ENCODE measurements at places on chromosomes 16 and 17. TPM values are rescaled to one million over a fixed set of nuclear protein-coding genes. Genes with fewer than 3 reads are reported as not detected.

GRCh38 chr16:86667035-86667434 is 88.7 kb downstream of the FOXL1 start:
- no peak for DNase-seq

DNA sequence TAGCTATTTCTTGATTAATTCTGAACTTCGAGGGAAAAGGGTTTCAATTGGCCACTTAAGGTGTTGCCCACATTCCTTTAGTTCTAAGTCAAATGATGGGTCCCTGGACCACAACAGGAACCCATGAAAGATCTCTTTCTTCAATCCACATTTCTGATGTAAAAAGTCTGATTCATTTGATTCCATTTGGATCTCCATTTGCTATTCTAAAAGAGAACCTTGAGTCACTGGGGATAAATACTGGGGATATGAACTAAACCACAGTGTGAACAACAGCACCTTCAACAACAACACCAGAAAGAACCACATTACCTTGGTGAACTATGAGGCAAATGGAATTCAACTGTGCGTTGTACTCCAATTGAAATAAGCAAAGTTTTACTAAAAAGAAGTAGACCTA is 108.9 kb upstream of the IRX5 start:
- no peak for DNase-seq

DNA sequence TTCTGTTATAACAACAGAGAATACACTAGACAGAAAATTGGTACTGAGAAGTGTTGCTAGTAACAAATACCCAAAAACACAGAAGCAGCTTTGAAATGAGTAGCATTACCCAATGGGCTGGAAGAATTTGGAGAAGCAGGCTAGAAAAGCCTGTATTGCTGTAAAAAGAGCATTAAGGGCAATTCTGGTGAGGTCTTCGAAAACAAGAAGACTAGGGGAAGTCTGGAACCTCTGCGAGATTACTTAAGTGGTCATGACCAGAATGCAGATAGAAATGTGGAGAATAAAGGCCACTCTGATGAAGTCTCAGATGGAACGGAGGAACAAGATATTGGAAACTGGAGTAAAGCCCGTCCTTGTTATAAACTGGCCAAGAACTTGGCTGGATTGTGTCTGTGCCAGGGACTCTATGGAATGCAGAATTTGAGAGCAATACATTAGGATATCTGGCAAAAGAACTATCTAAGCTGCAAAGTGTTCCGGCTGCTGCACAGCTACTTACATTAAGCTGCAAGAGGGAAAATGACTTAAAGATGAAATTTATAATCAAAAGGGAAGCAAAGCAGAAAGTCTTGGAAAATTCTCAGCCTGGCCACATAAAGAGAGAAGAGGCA is 44.9 kb upstream of the PEMT start:
- DNase-seq, result no peak

DNA sequence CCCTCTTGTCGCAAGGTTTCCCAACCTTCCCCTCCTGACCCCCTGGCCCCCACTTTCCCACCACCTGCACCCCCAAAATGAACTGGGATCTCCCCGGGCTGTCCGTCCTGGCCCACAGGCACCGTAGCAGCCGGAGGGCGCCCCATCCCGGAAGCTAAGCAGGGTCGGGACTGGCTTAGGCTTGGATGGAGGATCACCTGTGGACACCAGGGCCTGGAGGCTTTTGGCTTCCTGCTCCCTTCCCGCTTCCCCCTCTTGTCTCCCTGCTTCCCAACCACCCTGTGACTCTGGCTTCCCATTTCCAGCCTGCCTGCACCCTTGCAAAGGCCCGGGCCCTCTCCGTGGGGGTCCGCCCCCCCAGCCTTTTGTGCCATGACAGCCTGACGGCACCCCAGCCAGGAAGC is 2291.3 kb downstream of the TP53TG3F start:
- no peak for DNase-seq

GRCh38 chr17:70420861-70421445 is 251.6 kb downstream of the KCNJ2 start:
- DNase-seq, result peak; percentile 15

DNA sequence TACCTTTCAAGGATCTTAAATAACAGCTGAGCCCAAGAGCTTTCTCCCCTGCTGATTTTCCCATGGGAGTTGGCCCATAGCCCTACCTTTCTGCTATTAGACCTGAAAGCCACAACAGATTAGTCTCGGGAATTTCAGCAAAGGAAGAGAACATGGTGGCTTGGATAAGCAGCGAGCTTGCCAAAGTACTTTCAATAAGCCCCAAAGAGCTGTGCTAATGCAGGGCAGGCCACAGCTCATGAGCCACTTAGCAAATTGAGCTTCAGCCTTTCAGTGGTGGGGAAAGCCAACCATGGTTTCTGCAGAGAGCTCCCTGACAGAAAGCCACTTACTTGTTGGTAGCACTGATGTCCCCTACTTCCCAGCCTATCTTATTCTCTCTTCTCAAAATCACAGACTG is 217.8 kb upstream of the IRX5 start:
- DNase-seq, result no peak

- DNase-seq, result peak; percentile 52
These were observed 1.1 kb upstream of the CAPN15 start for GRCh38 chr16:526181-527014.

DNA sequence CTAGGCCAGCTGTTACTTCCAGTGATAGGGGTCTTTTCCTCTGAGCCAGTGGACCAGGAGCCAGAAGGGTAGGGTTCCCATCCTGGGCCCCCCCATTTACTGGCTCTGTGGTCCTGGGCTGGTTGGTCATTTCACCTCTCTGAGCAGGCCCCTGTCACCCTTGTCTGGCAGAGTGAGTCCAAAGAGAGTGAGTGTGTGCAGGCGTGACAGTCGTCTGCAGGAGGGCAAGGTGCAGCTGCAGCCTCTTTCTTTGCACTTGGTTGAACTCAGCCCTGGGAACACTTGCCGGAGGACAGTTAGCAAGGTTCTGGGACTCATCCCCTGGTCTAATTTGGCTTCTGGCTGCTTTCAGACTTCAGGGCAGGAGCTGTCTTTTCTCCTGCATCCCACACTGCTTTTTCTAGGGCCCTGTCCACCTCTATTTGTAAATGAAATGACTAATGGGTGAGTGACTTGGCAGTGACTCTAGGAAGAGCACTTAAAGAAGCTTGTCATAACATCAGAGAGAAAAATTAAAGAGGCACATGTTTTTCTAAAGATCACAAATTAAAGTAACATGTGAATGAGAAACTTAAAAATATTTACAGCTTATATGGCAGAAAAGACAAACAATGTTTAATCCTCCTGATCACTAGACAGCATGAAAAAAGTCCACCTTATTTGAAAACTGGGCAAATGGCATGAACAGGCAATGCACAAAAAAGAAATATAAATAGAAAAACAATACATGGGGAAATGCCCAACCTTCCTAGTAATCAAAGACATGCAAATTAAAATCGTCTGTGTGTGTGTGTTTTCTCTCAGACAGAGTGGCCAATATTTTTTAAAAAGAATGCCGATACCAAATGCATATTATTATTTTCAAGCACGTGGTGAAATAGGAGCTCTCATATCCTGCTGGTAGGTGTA is 137.5 kb downstream of the NTN1 start:
- DNase-seq, result no peak

GRCh38 chr17:50166518-50167181 is 845 bp downstream of the SGCA start:
- no peak for DNase-seq

DNA sequence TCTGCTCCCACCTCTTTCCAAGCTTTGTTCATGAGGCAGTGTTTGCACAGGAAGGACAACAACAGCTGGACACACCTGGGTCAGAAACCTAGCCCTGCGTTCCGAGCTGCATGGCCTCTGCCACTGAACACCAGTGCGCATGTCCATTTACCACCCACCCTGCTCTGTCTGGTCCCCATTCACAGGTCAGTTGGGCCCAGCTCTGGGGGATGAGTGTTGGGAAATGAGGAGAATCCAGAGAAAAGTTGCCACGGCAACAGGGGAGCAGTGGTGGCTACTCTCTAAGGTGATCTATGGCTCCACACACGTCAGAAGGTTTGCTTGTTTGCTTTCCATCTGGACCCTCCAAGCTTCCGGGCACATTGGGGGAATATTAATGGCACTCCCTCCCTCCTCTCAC is 70.4 kb upstream of the ASIC2 start:
- no peak for DNase-seq

- DNase-seq, result peak; percentile 90
These were observed 139.7 kb downstream of the SEC14L1 start for GRCh38 chr17:77280304-77281121.

DNA sequence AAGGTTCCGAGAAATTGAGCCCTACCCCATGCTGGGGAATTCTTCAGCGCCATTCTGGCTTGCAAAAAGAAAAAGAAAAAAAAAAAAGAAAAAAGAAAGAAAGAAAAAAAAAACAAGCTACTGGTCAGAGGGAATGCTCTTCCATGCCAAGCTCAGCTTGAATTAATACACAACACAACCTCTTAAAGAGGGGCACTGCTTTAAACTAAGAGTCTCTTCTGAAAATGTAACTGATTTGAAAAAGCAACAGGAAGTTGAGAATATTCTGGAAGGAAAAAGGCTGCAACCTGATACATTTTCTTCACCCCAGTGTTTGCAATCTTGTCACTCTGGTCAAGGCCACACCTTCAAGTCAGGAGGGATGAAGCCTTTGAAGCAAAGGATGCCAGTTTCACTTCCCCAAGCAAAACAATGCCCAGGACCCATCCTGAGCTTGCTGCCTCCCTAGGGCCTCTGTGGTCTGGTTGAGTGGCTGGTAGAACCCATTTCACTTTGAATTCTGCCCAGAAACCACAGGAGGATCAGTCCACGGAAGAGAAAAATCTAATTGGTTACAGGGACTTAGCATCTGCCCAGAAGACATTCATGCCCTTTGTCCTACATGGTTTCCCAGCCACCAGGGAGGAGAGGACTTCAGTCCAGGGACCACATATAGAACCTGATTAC is 389.7 kb downstream of the SOX9 start:
- peak; percentile 75 for DNase-seq

DNA sequence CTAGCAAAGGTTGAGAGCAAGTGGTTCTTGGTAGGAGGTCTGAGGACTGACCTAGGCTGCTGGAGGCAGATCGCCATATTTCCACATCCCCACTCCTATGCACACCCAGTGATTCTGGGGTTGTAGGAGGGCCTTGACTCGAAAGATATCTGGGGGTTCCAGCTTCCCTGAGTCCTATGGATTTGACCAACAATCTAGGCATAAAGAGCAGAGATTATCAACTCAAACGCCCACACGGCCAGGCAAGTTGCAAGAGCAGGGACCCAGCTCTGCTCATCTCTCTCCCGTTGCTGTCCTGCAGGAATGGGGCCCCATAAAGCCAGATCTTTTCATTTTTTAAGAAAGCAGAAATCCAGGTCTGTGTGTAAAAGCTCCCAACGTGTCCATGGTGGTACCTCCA is 94.6 kb downstream of the SOCS1 start:
- DNase-seq, result no peak

- peak; percentile 51 for DNase-seq
These were observed 4.7 kb upstream of the TGFB1I1 start for GRCh38 chr16:31467151-31467773.

DNA sequence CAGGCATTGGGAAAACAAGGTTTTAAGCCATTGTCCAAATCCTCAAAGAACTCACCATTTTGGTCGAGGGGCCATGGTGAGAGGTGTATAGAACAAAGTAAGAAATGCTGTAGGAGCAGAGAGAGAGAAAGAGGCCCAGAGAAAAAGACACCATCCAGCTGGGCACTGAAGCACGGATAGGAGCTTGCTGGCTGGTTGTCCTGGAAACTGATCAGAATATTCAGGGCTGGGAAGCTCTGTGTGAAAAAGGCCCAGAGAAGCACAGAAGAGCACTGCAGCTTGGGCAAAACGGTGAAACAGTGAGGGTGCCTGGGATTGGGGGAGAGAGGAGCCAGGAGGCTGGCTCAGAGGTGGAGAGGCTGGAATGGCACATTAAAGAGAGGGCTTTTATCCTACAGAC is 16.5 kb downstream of the HS3ST3B1 start:
- DNase-seq, result no peak

GRCh38 chr16:78664811-78665772 is 565.6 kb downstream of the WWOX start:
- no peak for DNase-seq

- DNase-seq, result peak; percentile 81
These were observed 42.7 kb upstream of the SMPD3 start for GRCh38 chr16:68490829-68491575.

DNA sequence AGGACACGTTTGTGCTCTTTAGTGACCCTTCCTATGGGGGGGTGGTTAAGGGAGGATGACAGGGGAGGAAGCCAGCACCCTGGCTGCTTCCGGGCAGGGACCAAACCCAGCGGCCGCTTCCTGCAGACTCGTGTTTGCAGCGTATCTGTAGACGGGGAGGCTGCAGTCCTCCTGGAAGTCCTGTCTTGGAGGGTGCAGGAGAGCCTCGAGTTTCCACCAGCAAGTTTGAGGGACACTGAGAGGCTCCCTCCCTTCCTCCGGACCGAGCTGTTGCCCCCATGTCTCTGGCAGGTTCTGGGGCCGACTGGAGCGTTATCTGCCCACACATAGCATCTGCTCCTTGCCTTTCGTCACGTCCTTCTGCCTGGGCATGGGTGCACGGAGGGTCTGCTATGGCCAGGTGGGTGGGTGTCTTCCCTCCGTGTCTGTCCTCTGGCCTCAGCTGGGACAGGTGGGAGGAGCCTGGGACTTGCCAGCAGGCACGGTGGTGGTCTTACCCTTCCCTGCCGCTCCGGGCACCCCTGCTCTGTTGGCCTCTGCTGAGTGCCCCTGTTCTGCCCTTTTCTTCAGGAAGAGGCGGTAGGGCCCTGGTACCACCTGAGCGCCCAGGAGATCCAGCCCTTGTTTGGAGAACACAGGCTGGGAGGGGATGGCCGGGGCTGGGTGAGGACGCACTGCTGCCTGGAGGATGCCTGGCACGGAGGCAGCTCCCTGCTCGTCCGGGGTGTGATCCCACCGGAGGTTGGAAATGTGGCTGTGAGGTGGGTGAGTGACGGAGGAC is 8.8 kb downstream of the ENGASE start:
- DNase-seq, result no peak

GRCh38 chr17:28623696-28624095 is 9.7 kb upstream of the RSKR start:
- no peak for DNase-seq

DNA sequence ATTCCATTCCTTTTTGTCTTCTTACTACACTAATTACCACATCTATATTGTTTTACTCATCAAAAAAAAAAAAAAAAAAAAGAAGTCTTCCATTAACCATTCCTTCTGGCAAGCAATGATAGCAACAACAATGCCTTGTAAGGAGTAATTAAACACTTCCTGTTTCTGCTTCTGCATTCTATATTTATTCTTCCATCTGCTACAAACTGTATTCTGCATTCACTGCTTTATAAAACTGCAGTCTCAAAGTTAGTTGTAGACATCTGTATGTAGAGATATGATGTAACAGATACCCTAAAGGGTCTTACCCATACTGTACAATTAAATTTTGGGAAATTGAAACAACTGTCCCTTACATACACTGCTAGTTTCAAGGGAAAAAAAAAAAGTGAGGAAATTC is 28.7 kb upstream of the ABCA6 start:
- no peak for DNase-seq

- DNase-seq, result no peak
These were observed 30.2 kb downstream of the PLCD3 start for GRCh38 chr17:45101883-45102811.

GRCh38 chr17:774313-774584 is 7.8 kb downstream of the GLOD4 start:
- no peak for DNase-seq

GP2 gene
- total RNA-seq, result not detected

ADAMTS18 gene
- total RNA-seq, result 0.12 TPM

CCDC144A gene
- 0.42 TPM for total RNA-seq

TBX6 gene
- 0.39 TPM for total RNA-seq

UTS2R gene
- total RNA-seq, result not detected

KCNJ12 gene
- 0.17 TPM for total RNA-seq

ELP5 gene
- 75.3 TPM for total RNA-seq

SDK2 gene
- 0.30 TPM for total RNA-seq

FAM83G gene
- total RNA-seq, result 6.5 TPM

TNS4 gene
- not detected for total RNA-seq

CTF1 gene
- total RNA-seq, result 0.42 TPM
